ENCODE measurements at places on chromosomes 11 and 22.

GRCh38 chr11:35040221-35040942, 98.6 kb upstream of the CD44 start:
- no peak for DNase-seq

DNA sequence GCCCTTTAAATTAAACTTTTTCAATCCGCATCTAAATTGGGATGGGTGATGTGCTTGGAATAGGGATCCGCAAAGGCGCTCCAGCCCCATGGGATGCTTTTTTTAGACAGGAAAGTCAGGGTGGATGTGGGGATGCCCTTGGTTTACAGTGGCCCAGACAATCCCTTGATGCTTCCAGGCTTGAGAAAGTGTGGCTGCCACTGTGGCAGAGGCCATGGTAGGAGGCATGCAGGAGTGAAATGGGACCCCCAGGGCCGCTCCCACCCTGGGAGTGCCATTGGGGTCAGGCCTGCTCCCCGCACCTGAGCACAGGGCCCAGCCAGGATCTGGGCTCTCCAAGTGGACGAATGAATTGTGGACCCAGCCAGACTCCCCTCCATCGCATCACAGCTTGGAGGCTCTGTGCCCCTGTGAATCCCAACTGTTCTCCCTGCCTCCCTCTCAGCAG, 75.8 kb downstream of the COMMD9 start:
- no peak for DNase-seq

GRCh38 chr22:38952281-38952993, 5.0 kb upstream of the APOBEC3A start:
- DNase-seq = no peak

- DNase-seq = no peak
Observed at GRCh38 chr22:44385296-44385610, 72.5 kb upstream of the SHISAL1 start.

DNA sequence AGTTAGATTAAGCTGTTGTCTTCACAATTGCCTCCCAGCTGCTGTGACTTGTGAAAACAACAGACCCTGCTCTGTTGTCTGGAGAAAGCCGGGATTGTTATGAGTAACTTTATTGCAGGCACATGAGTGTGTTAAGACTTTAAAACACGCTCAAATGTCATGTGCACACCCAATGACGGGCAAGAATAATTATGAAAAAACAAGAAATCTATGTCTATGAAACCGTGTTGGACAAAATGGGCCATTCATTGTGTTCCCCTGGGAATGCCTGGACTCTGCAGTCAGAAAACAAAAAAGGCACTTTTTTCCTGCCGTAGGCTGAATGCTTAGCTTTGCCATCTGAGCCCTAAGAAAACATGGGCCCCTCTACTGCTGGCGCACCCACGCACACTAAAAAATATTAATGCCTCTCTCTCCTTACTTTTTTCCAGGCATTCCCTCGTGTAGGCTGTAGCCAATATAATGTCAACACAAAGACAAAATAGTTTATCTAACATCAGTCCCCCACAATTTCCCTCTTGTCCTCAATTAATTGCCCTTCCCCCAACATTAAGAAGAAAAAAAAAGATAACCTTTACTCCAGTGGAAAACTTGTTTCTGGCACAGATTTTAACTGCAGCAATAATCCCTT, 207.9 kb downstream of the SOX6 start:
- peak; percentile 29 for DNase-seq

DNA sequence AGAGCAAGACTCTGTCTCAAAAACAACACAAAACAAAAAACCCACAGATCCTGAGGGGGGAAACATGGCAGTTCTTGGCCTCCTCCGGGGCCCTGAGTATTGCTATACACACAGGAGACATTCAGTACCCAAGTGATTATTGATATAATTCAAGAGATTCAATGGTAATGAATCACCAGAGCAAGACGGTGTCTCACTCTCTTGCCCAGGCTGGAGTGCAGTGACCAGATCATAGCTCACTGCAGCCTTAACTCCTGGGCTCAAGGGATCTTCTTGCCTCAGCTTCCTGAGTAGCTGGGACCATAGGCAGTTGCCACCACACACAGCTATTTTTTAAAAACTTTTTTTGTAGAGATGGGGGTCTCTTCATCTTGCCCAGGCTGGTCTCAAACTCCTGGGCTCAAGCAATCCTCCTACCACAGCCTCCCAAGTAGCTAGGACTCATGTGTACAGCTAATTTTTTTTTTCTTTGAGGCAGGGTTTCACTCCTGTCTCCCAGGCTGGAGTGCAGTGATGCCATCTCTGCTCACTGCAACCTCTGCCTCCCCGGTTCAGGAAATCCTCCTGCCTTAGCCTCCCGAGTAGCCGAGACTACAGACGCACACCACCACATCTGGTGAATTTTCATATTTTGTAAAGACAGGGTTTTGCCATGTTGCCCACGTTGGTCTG, 21.8 kb upstream of the PIK3C2A start:
- DNase-seq = no peak

- no peak for DNase-seq
Observed at GRCh38 chr22:25318081-25318823, 98.8 kb downstream of the CRYBB2 start.

DNA sequence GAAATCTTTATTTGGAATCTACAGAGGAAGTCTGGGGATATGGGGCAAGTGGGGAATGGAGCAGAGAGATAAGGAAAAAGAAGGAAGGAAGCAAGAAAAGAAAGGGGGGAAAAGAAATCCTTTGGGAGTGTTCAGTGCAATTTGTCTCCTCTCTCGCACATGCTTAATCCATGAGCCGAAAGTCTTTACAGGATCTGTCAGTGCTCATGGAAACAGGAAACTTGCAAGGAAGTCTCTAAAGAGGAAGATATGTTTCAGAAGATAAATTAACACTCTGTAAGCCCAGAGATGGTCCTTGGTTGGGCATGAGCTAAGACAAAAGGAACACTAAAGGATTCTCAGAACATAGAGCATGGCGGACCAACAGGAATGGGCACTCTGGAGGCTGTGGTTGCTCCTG, 47.9 kb upstream of the FLI1 start:
- DNase-seq = no peak

DNA sequence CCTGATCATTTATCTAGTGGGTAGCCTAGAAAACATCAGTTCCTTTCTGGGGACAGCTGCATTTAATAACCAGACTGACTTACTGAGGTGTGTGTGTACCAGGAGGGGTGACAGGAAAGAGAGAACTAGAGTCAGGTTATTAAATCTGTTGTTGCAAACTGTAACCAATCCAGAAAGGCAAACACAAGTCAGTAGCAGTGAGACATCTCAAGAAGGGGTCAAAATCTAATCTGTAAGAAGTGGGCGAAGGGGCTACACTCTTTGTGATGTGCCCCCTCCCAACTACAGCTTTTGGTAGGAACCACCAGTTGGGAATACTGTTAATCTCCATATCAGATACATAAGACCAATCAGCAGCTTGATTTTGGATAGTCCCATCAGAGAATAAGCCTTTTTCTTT, 26.3 kb downstream of the CUL5 start:
- no peak for DNase-seq

DNA sequence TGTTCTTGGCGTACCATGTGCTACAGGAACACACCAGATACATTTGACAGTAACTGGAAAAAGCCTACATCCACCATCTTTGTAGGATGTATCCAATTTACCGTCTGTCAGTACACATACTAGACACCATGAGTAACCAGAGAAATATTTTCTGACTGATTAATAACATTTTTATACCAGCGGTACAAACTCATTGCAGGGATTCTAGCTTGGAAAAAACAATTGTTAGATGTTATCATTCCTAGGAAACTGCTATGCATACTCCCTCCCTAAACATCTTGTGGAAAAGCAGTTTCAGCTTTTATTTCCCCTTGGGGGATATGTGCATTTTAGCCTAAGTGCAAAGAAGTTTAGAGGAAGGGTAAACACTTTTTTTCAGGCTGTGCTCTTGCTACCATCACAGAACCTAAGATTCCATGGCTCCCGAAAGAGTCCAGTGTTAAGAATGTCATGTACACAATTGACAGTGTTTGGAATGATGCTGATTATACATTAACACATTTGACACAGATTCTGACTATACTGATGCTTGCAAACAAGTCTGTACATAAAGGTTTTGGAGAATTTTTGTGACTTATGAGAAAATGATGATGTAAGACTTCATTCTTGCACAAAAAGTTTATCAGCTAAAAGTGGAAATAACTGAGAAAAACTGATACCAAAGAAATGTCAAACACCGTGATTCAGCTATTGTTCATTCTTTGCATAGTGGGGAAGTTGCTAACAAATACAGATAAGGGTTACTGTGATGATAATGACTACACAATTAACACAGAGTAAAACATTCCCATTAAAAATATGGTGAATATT, 23.7 kb downstream of the NCF4 start:
- no peak for DNase-seq

GRCh38 chr11:71355281-71355680, 92.9 kb downstream of the DHCR7 start:
- no peak for DNase-seq

- peak; percentile 23 for DNase-seq
Observed at GRCh38 chr11:115324581-115325432, 179.4 kb downstream of the CADM1 start.

DNA sequence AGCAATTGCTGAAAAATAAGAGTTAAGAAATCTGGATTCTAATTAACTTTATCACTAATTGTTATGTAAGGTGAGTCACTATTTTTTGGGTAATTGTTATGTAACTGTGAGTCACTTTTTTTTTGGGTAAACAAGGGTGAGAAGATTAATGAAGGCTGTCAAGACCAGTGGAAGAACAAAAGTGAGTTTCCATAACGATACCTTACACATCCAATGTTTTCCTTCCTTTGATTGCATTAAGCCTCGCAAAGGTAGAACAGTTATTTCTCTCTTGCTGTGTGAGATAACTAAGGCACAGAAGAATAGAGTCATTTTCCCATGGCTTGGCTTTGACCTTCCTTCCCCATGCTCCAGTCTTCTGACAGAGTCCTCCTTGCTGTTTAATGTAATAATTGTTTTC, 374.7 kb downstream of the DDX10 start:
- DNase-seq = no peak

- DNase-seq = peak; percentile 60
Observed at GRCh38 chr11:33723238-33723881, 12.9 kb downstream of the CD59 start.

DNA sequence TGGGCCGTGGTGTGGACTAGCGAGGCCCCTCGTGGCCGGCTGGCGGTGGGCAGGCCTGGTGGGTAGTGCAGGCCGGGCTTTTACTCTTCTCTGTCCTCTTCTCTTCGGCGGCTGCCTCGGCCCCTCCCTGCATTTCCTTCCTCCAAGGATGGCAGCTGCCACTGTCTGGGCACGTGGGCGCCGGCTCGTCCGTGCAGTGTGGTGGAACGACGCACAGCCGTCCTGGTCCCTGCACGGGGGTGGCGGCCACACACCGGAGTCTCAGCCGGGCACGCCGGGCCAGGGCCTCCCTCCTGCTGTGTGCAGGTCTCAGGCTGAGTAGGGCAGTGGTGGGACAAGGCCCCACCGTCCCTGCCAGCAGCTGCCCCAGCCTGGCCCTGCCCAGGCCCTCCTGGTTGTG, 37.7 kb downstream of the MOB2 start:
- DNase-seq = no peak

DNA sequence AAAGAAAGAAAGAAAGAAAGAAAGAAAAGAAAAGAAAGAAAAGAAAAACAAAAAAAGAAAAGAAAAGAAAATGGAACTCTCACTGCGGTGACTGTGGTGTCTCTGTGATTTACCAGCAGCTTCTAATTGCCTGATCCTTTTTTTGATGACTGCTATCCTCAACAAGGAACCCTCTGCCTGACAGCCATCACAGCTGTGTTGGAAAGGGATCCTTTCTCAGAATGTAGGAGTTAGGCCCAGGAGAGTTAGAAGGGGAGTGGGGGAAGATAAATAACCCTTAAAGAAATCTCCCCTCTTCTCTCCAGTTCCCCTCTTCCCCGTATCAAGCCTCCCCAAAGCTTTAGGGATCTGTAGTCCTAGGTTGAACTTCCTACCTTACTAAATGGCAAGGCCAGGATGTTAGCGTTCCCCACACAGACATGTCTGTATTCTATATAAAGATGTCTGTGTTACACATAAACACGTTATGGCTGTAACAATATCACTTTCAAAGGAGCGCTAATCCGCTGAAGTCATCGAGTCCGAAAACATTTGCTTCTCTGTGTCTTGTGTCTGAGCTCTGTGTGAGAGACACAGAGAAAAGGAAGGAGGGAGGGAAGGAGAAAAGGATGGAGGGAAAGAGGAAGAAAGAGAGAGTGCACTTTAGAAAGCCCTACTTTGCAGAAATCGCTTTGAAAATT, 26.8 kb upstream of the WT1 start:
- no peak for DNase-seq

GRCh38 chr11:126707498-126707897, 293.1 kb downstream of the KIRREL3 start:
- DNase-seq = no peak

DNA sequence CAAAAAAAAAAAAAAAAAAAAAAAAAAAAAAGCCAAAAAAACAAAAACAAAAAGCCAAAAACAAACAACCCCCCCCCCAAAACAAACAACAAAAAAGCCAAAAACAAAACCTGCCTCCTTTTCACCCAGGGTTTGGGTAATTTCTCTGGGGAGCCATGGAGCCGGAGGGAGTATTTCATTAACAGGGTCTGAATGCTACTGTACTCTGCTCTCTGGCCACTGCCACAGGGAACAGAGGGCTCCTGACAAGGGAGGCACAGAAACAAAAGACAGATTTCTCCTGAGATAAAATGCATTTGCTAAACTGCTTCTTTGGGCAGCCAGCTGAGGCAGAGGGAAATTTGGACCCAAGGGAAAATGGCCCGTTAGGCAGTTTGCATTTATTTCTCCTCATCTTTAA, 266.0 kb upstream of the SYN3 start:
- DNase-seq = no peak

DNA sequence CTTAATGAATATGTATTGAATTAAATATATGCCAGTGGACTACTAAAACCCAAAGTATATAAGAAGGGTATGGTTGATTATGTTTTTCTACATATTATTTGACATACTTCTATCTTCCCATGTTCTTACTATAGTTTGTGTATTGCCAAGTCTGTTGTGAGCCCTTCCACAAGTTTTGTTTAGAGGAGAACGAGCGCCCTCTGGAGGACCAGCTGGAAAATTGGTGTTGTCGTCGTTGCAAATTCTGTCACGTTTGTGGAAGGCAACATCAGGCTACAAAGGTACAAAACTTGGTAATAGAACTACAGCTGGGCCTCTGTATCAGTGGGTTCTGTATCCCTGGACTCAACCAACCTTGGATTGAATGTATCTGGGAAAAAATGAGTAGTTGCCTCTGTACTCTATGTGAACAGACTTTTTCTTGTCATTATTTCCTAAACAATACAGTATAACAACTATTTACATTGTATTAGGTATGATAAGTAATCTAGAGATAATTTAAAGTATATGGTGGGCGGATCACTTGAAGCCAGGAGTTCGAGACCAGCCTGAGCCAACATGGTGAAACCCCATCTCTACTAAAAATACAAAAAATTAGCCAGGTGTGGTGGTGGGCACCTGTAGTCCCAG, 38.7 kb upstream of the TTC36 start:
- peak; percentile 61 for DNase-seq

GRCh38 chr22:48757581-48757980, 1070.1 kb downstream of the BRD1 start:
- DNase-seq = no peak

DNA sequence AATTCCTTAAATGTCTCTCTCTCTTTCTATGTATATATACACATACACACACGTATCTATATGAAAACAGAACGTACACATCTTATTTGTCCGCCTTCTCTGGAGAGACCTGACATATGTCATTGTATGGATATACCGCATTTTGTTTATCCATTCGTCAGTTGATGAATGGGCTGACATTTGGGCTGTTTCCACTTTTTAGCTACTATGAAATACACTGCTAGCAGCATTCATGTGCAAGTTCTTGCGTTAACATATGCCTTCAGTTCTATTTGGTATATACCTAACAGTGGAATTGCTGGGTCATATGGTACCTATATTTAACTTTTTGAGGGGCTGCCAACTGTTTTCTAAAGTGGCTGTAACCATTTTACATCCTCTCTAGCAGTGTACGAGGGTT, 18.0 kb upstream of the DNAJB13 start:
- DNase-seq = no peak

Data from NCI-H460 (cell line).